GM12878 (cell line): ENCODE measurements at places on chromosomes 7 and 10. TPM values are rescaled to one million over a fixed set of nuclear protein-coding genes. Genes with fewer than 3 reads are reported as not detected.

Gene ADCYAP1R1
- total RNA-seq, result not detected in 2 replicates

Gene VSTM4
- total RNA-seq, result 0.08 TPM in 1 of 2 replicates, not detected in the other

Gene UFSP1
- total RNA-seq, result 4.7 and 5.6 TPM in 2 replicates

Gene CFAP58
- total RNA-seq, result 0.19 and 0.26 TPM in 2 replicates

Gene CYP3A5
- 0.27 TPM in 1 of 2 replicates, not detected in the other for total RNA-seq

Gene POLR2J2
- total RNA-seq, result 6.7 and 11.4 TPM in 2 replicates

Gene AUTS2
- total RNA-seq, result 51.6 and 55.6 TPM in 2 replicates

Gene SPDYE6
- not detected in 2 replicates for total RNA-seq

Gene C7orf33
- total RNA-seq, result not detected in 2 replicates

Gene UNCX
- not detected in 2 replicates for total RNA-seq

Gene FAM25C
- total RNA-seq, result not detected in 2 replicates

Gene EXOSC1
- 43.4 and 50.3 TPM in 2 replicates for total RNA-seq

Gene ADAM8
- total RNA-seq, result 86.1 and 92.7 TPM in 2 replicates

Gene CUZD1
- total RNA-seq, result 1.3 and 1.7 TPM in 2 replicates

Gene VIPR2
- not detected in 2 replicates for total RNA-seq

Gene CACNA2D1
- total RNA-seq, result 1.5 and 2.4 TPM in 2 replicates

Gene FBXO24
- total RNA-seq, result not detected in 2 replicates

Gene HOXA2
- total RNA-seq, result not detected in 2 replicates

Gene FAM24A
- not detected in 2 replicates for total RNA-seq

Gene SLC29A4
- total RNA-seq, result 0.45 and 0.72 TPM in 2 replicates

Gene CASD1
- 11.4 and 11.8 TPM in 2 replicates for total RNA-seq

Gene GNGT1
- total RNA-seq, result not detected in 2 replicates

Gene OPN1SW
- total RNA-seq, result not detected in 2 replicates

Gene CHAT
- not detected in 2 replicates for total RNA-seq

Gene ADGRA1
- not detected in 2 replicates for total RNA-seq

Gene INHBA
- total RNA-seq, result 0.05 and 0.08 TPM in 2 replicates

Gene SPAM1
- total RNA-seq, result not detected in 2 replicates

Gene DNAJC12
- total RNA-seq, result 1.2 and 2.1 TPM in 2 replicates

Gene FBXW4
- 38.7 and 41.9 TPM in 2 replicates for total RNA-seq

Gene CLCN1
- not detected in 2 replicates for total RNA-seq

Gene SLC39A12
- 0.64 and 0.67 TPM in 2 replicates for total RNA-seq

Gene C10orf67
- total RNA-seq, result not detected in 2 replicates

Gene FRMD4A
- 62.2 and 65.5 TPM in 2 replicates for total RNA-seq

Gene SLC18A3
- total RNA-seq, result not detected in 2 replicates

Gene NUTM2A
- 0.38 TPM in 1 of 2 replicates, not detected in the other for total RNA-seq

Gene AGAP6
- total RNA-seq, result 14.3 and 14.7 TPM in 2 replicates

Gene KCND2
- total RNA-seq, result 12.2 and 12.5 TPM in 2 replicates

Gene MPP7
- 0.08 and 0.15 TPM in 2 replicates for total RNA-seq

Gene HECW1
- total RNA-seq, result 0.21 and 0.31 TPM in 2 replicates

Gene ENO4
- total RNA-seq, result not detected in 2 replicates

Gene FXYD4
- not detected in 2 replicates for total RNA-seq

Gene MLXIPL
- total RNA-seq, result 0.21 and 0.69 TPM in 2 replicates

Gene COL28A1
- not detected in 2 replicates for total RNA-seq

Gene NME8
- 0.51 TPM in 1 of 2 replicates, not detected in the other for total RNA-seq

Gene ZNF438
- total RNA-seq, result 1.2 and 1.8 TPM in 2 replicates

Gene PRR15
- total RNA-seq, result not detected in 2 replicates

Gene PFKFB3
- 23.5 and 26.8 TPM in 2 replicates for total RNA-seq

Gene LGI1
- not detected in 2 replicates for total RNA-seq

Gene GHRHR
- total RNA-seq, result not detected in 2 replicates

Gene WASHC2A
- total RNA-seq, result 23.7 and 26.4 TPM in 2 replicates

Gene CROT
- total RNA-seq, result 8.4 and 9.4 TPM in 2 replicates

Gene RBM33
- total RNA-seq, result 62.0 and 67.2 TPM in 2 replicates

Gene CDCA7L
- 68.5 and 72.7 TPM in 2 replicates for total RNA-seq
